DMS79 treated with DMSO at 0.1 percent for 48 hours (cell line): ENCODE measurements at places on chromosomes 11 and 22.

DNA sequence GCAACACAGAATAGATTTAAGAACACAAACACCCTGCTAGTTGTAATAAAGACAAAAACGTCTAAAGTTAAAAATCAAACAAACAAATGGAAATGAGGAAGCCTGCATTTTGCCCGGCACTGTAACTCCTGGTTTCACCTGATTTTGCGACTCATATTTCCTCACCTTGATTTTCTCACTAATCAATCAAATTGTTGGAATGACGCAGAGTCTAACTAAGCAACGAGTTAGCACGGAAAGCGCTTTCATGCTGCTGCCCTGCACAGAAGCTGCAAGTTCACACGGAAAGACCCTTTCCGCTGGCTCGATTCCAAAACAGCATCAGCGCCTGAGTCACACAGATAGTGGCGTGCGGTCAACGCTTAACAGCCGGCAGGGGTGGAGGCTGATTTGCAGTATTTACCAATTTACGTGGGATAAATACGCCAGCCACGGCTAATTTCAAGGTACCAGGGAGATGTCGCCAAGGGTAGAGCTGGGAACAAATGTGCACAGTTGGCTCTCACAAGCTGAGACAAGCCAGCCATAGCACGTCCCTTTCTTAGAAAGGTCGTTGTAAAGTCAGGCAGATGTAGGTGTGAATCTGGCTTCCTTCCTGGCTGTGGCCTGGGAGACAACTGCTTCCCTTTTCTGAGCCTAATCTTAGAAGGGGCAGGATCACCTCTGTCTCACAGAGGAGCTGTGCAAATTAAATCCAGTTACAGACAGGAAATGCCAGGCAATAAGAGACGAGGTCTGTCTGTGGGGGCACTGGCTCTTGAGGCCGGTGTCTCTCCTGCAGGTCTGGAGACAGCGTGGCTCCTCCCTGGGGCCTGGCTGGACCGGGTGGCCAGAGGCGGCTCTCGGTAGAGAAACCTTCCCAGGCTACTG lies 76.9 kb upstream of the TTLL12 start:
- DNase-seq = peak; percentile 45

- no peak for DNase-seq
Measured at GRCh38 chr22:27628891-27629631, 172.5 kb downstream of the MN1 start.

DNA sequence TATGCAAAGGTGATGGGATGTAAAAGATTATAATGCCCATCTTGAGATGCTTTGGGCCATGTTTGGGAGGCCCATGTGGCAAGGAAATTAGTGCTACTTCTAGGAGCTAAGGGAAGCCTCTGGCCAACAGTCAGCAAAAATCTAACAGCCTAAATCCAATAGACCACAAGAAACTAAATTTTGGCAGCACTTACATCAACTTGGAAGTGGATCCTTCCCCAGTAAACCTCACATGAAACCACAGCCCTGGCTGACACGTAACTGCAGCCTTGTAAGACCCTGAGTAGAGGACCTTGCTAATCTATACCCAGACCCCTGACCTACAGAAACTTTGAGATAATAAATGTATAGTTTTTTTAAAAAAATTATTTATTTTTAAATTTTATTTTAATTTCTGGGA lies 13.1 kb upstream of the GRK3 start:
- DNase-seq = no peak

- DNase-seq = peak; percentile 89
Measured at GRCh38 chr11:61816736-61817455, at the start of gene FADS1. Gene FADS1, minus strand, starts transcription at chr11:61817003. Its CDS starts 74 bp downstream, at chr11:61816929.

GRCh38 chr11:134515081-134515960 lies 103.3 kb upstream of the B3GAT1 start:
- DNase-seq = no peak

GRCh38 chr11:62863687-62864335 lies 16.9 kb upstream of the SLC3A2 start:
- DNase-seq = no peak

DNA sequence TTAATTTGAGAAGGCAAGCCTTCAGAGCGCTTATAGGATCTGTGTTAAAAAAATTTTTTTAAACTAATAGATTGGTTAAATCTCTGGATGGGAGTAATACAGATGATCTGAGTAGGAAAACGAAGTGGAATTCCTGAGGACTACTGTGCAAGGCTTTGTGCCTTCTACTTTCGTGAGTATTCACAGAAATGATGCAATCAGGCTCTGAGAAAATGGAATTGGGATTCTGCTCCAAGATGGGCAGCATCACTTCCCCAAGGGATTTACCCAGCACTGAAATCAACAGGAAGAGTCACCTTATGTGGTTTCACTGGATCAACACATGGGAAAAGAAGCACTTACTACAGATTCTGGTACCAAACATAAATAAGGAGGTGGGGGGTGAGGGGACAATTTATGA lies 12.5 kb downstream of the KMT5B start:
- no peak for DNase-seq

- no peak for DNase-seq
Measured at GRCh38 chr11:131845255-131845654, 474.8 kb downstream of the NTM start.
